ENCODE measurements at places on chromosomes 16 and 17.

DNA sequence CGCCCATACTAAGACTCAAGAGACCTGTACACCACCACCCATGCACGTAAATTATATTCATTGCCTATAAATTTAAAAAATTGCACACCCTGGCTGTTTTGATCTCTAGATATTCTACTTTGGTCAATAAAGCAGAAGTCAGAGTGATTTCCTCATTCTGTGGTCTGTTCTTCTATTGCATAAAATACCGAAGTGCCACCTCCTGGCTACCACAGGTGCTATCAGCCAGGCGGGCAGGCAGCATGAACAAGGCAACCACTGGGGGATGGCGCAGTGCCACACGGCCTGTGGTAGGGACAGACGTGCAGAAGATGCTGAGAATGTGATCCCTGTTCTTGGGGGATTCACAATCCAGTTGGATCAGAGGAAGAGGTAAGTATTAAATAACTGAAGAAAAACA is 122.3 kb downstream of the CDK5R1 start:
- peak; percentile 11 for DNase-seq

- no peak for DNase-seq
Observed at GRCh38 chr17:4750606-4751005, 10.9 kb upstream of the CXCL16 start.

DNA sequence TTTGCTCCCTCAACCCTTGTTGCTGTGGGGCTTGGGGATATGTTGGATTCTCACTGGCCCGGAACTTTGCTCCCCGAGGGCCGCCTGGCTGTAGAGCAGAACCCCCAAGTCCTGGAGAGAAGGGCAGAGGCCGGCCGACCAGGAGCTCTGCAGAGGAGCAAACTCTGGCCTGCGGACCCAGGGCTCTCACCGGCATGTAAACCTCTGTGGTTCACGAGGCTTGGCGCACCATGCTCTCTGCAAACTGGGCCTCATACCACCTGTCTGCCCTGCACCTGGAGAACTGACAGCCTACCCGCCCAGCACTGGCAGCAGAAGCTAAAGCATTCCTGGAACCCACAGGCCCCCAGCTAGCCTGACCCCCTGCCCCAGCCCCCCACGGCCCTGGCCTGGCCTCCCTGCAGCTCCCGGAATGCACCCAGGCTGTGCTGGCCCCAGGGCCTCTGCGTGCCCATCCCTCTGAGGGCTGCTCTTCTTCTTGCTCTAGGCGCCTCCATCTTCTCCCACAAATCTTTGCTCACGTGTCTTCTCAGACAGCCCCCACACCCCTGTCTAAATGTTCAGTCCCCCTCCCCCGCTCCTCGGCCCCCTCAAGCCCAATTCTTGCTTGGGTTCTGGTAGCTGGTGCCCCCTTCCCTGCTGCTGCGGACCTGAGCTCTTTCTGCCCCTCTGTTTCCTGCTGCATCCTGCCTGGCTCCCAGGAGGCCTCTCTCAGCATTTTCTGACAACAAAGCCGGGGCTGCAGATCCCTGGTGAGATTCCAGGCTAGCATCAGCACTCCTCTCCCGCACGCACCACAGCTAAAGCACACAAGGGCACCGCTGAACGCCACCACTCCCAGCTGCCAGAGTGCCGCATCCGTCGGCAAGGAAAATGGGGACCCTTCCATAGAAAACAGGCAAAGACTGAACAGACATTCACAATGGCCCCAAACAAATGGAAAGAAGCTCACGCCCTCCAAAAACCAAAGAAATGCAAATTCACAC is 23.3 kb downstream of the ACTG1 start:
- no peak for DNase-seq

DNA sequence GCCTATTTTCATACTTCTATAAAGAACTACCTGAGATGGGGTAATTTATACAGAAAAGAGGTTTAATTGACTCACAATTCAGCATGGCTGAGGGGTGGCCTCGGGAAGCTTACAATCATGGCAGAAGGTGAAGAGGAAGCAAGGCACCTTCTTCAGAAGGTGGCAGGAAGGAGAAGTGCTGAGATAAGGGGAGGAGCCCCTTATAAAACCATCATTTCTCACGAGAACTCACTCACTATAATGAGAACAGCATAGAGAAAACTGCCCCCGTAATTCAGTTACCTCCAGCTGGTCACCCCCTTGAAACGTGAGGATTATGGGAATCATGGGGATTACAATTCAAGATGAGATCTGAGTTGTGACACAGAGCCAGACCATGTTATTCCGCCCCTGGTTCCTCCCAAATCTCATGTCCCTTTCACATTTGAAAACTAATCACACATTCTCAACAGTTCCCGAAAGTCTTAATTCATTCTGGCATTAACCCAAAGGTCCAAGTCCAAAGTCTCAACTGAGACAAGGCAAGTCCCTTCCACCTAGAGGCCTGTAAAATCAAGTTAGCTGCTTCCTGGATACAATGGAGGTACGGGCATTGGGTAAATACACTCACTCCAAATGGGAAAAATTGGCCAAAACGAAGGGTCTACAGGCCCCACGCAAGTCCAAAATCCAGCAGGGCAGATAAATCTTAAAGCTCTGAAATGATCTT is 237.7 kb downstream of the CDH13 start:
- no peak for DNase-seq

DNA sequence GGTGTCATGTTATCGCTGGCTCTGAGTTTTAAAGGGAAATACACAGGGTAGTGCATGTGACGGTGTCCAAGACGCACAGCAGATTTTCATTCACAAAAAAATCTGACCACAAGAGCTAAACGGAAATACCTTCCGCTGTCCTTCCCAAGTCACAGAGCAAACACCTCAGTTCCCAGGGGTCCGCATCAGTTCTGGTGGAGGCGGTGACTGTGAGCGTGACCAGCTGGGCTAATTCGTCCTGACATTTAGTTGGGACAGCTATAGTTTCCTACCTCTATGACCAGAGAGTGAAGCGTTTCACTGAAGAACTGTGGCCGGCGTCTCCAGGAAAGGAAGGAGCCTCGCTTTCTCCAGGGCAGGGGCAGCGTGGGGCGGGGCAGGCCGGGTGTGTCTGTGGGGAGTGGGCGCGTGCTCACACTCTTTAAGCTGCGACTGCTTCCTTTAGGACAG is 10.5 kb upstream of the FASN start:
- no peak for DNase-seq

DNA sequence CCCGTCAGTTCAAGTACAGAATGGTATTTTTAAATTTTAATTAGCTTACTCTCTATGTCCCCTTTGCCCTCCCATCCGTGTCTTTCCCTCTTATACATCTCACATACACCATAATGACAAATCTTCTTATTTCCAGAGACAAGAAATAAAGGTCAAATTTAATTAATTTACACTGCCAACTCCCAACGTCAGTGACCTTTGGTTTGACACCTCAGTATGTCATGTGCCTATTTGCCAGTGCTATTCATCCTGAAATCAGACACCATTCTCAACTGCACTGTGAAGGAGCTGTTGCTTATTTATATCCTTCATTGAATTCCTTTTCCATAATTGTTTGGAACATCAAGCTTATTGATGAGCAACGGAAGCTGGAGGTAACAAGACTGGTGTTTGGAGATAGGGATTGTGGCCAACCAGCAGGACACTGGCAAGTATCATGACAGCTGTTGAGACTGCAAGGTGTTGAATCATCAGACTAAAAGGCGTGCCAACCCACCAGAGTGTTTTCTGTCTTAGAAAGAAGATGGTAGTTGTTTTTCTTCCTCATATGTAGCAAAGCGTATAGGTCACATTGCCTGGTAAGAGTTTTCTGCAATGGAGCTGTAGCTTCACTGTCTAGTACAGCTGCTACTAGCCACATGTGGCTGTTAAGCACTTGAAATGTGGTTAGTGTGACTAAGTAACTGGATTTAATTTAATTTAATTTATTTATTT is 12.5 kb downstream of the CALCOCO2 start:
- peak; percentile 37 for DNase-seq

- DNase-seq: no peak
Observed at GRCh38 chr17:74386386-74386785, 19.1 kb downstream of the GPR142 start.

- no peak for DNase-seq
Observed at GRCh38 chr17:56973520-56973919, 4.4 kb upstream of the SCPEP1 start.

- DNase-seq: no peak
Observed at GRCh38 chr16:27195076-27195741, 8.1 kb upstream of the KDM8 start.

- DNase-seq: no peak
Observed at GRCh38 chr17:76136276-76137000, 4.6 kb downstream of the FOXJ1 start.

DNA sequence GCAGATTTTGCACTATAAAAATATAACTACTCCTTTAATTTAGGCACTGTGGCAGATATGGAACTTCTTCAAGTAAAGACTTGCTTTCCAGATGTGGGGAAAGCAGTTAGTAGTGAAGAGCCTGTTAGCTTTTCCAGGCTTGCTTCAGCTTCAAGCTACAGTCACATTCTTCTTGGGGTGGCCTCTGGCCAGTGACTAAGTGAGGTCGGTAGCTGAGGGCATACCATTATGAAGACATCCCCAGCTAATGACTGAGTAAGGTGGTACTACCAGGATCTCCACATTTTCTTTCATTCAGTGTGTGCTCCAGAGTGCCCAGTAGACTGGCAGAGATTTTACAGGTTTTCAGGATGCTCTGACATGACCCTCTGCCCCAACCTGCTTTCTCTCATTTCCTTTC is 167.1 kb upstream of the KIF2B start:
- peak; percentile 35 for DNase-seq

- no peak for DNase-seq
Observed at GRCh38 chr16:56115817-56116576, 75.3 kb upstream of the GNAO1 start.

DNA sequence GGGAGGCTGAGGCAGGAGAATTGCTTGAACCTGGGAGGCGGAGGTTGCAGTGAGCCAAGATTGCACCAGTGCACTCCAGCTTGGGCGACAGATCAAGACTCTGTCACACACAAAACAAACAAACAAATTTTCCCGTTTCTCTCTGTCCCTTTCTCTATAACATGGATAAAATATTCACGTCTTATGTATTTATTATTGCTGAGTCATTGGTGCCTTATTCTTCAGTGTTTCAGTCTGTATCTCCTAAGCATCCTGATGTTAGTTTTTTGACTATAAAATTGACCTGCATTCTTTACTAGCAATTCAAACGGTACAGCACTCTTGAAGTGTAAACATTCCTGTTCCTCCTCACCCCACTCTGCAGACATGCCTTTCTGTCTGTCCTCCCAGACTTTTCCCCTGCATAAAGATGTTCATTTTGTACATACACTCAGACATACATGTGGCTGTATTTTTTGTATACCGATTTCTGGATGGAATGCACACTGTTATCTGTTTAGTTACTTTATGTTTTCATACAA is 16.4 kb downstream of the DHODH start:
- no peak for DNase-seq

DNA sequence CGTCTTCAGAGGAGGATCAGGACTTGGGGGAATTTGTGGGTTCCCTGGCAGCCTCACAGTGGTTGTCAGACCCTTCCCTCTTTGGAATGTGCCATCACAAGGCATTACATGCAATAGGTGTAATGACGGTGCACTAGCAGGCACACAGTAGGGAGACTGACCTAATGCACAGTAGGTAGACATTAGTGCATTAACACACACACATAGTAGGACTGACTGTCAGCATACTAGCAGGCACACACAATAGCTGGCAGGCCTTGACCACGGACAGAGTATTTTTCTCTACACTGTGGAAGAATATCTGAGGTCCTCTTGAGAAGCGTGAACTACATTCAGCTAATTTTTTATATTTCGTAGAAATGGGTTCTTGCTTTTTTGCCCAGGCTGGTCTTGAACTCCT is 10.9 kb upstream of the UBALD2 start:
- no peak for DNase-seq

DNA sequence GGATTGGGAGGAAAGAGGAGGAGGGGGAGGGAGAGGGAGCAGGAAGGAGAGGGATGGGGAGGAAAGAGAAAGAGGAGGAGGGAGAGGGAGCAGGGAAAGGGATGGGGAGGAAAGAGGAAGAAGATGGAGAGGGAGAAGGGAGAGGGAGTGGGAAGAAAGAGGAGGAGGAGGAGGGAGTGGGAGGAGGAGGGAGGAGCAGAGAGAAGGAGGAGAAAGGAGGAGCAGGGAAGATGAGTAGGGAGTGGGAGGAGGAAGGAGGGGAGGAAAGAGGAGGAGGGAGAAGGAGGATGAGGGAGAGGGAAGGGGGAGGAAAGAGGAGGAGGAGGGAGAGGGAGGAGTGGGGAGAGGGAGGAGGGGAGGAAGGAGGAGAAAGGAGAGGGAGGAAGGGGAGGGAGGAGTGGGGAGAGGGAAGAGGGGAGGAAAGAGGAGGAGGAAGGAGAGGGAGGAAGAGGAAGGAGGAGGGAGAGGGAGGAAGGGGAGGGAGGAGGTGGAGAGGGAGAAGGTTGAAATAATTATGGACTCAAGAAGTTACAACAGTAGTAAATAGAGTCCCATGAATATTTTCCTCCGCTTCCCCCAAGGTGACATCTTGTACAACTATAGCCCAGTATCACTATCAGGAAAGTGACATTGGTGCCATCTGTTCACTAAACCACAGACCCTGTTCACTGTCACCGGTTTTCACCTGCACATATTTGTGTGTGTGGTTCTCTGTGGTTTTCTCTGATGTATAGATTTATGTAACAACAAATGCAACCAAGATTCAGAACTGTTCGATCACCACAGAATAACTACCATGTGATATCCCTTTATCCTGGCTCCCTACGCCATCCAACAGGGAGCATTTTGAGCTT is 325.3 kb upstream of the EEF2KMT start:
- no peak for DNase-seq

DNA sequence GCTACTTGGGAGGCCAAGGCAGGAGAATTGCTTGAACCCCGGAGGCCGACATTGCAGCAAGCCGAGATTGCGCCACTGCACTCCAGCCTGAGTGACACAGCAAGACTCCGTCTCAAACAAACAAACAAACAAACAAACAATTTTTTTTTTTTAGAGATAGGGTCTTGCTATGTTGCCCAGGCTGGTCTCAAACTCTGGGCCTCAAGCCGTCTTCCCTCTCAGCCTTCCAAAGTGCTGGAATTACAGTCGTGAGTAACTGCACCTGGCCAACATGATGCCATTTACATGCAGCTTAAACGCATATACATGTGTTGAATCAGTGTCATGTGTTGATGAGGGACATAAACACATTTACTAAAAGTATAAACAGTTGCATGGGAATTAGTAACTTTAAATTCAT is 2.0 kb upstream of the SLFN5 start:
- no peak for DNase-seq

GRCh38 chr17:75225016-75225415 is 19.5 kb downstream of the NUP85 start:
- DNase-seq: no peak

- DNase-seq: no peak
Observed at GRCh38 chr17:74031316-74032090, 172.0 kb upstream of the RPL38 start.

GRCh38 chr16:51876934-51877333 is 670.0 kb downstream of the TOX3 start:
- no peak for DNase-seq

GRCh38 chr16:86883583-86884389 is 305.4 kb downstream of the FOXL1 start:
- no peak for DNase-seq

GRCh38 chr16:56075732-56076388 is 115.4 kb upstream of the GNAO1 start:
- DNase-seq: no peak
